ENCODE measurements at places on chromosomes 2 and 18.

GRCh38 chr18:11925800-11926481, 17.8 kb upstream of the MPPE1 start:
- DNase-seq, result no peak

- no peak for DNase-seq
Observed at GRCh38 chr2:191359133-191359532, 113.9 kb downstream of the MYO1B start.

GRCh38 chr2:114024326-114024725, 134.4 kb downstream of the ACTR3 start:
- DNase-seq, result no peak

DNA sequence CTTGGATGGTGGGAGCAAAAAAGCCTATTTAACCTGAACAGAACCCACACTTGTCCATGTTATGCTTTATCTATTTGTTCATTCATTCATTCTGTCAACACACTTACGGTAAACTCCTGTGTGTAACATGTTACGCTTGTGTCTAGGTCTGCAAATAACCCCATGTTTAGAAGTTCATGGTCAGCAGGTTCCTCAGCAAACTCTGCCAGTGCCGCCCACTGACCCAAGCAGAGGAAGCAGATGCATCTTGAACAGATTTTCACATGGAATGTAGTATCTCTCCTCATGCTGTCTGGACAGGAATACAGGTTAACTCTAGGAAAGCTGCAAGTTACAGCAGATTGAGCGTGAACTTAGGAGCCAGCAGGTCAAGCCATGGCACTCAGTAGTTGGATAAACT, 213.7 kb upstream of the COPS8 start:
- no peak for DNase-seq

GRCh38 chr18:12838178-12838634, 45.8 kb downstream of the PTPN2 start:
- DNase-seq, result no peak

DNA sequence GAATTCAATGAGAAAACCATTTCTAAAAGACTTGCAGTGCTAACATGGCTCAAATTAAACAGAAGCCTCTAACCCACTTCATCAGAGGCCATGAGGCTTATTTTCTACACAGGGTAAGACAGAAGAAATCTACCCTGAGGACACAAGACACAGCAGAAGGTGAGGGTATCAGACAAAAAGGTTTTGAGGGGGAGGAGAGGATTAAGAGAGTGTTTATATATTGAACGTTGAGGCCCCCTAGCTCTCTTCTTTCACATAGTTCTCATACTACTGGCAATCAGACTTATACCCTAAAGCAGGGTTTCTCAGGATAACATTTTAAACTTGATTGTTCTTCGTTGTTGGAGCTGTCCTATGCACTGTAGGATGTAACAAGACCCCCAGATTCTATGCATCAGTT, 21.4 kb downstream of the ORC4 start:
- no peak for DNase-seq

- DNase-seq, result no peak
Observed at GRCh38 chr2:217662984-217663602, 339.7 kb downstream of the TNS1 start.

DNA sequence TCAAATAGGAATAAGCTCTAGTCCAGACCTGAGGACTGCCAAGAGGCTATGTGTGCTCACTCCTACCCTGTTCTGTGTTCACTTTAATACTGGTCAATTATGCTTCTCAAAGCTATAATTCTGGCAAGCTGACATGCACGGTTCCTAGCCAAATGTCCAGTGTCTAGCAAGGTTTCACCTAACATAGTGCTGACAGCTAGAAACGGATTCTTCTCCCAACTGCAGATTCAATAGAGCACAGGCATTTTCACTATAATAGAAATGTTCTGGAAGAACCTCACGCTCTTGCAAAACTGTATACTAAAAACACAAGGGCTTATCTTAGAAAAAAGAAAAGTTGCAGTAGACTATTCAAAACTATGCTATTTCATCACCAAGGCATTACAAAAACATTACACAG, 45.1 kb downstream of the HDAC4 start:
- DNase-seq, result no peak

DNA sequence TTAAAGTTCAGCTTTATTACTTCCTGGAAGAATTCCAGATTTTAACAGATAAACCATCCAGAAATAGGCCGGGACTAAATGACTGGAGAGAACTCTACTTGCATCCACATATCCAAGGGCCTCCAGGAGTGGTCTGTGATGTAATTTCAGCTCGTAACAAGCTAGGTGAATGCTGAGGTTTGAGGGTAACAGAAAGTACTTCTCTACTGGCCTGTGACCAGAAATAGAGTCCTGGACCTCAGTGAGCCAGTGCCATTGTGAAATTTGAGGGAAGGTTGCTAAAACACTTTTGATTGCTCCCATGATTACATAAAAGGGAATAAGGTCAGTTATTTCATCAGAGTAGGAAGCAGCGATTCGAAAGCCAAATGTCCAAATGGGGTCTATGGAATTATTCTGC, 158.1 kb downstream of the DOCK10 start:
- DNase-seq, result no peak

DNA sequence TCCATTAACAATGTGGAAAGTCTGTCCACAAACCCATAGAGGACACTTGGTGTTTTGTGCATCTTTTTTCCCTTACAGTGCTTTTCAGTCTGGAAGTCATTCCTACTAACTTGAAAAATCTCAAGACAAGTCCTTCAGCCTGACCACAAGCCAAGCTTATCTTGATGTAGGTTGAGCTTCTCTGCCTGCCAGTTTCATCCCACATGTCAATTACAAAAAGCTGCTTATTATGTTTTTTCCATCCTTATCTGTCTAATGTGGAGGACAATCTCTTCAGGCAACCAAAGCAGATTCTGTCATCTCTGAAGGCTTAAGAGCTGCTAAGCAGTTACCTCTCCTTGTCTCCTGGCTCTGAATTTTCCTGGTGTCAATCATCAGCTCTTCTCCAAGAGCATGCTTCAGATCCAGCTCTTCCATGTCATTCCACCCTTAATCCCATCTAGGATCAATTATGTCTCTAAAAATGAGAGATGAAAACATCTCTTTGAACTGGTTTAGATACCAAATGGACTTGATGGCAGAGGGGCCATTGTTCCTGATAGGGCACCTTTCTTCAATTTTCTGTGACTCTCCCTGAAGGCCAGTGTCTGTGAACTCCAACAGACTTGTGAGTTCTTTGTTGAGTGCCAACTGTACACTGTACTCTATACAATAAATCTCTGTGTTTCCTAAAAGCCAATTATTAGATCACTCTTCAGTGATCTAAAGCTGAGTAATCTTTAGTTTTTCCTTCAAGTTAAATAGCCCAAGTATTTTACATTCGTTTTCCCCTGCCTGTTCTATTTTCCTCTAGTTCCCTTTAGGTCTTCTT, 208.6 kb downstream of the RBM43 start:
- no peak for DNase-seq

- DNase-seq, result no peak
Observed at GRCh38 chr2:215868846-215869543, 144.4 kb downstream of the MREG start.

DNA sequence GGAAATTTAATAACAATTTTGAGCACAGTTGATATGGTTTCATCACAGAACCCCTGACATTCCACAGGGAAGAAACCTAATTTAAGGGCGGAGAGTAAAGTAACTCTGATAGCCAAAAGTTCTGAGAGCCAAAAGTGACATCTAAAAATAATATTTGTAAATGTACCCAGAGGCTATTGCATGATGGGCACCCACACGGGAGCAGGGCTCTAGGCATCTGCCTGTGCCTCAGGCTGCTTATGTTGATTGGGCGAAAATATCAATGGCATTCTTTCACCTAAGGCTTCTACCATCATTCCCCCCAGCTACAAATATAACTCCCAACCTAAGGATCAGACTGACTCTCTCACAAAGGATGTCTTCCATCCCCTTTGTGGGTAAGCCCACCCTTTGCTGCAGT, 54.1 kb upstream of the PTPRM start:
- no peak for DNase-seq

GRCh38 chr18:48230467-48231113, 178.6 kb downstream of the ZBTB7C start:
- DNase-seq, result no peak

DNA sequence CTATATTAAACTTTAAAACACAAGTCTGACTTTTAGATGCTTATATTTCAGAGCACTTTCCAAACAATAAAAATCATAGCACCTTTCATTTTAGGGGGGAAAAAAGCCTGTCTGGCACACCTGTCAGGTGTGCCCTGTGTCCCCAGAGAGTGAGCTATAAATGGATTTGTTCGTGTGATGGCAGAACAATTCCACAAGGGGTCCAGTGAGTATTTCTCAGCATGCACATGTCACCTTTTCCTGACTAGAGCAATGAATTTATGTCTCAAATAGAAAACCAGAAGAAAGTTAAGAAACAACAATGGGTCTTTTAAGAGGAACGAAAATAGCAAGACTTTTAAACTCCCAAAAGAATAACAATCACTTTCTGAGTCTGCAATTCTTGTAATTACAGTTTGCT, 55.9 kb downstream of the ACVR1C start:
- DNase-seq, result no peak

- DNase-seq, result no peak
Observed at GRCh38 chr2:235146871-235147565, 195.2 kb downstream of the SH3BP4 start.

- DNase-seq, result no peak
Observed at GRCh38 chr18:67243799-67244587, 272.5 kb downstream of the DSEL start.

DNA sequence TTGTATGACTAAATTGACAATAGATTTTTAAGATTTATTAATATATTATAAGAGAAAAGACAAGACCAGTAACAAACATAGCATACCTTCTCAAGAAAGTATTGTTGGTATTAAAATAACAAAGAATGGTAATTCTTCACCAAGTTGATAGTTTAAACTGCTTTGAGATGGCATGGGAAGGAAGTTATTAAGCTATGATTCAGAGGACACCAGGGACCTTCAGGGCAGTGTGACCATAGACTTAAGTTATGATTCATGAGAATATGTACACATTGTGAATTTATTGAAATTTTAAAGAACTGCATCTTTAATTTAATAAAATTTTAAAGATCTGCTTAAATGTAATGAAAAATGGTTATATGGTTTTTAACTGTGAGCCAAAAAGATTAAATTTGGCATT, 205.7 kb downstream of the DSEL start:
- no peak for DNase-seq

- no peak for DNase-seq
Observed at GRCh38 chr2:38386377-38386776, 9.3 kb upstream of the ATL2 start.

DNA sequence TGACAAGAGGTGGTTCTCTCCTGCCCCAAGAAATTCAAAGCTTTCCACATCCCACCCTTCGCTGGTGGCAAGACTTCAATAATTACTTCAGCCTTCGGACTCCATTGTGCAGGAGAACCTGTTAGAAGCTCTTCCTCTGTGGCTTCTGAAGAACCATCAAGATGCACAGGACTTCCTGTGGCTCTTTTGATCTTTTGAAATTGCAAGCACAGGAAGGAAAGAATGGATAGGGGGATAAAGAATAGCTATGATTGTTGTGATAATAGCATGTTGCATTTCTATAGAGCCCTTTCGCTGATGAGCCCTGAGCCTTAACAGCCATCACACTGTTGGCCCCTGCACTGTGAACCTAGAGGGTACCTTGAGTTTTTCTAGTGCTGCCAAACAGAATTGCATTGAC, 7.4 kb downstream of the EPAS1 start:
- no peak for DNase-seq
